Large intestine (tissue), 12 donors: ENCODE measurements at places on chromosomes 7 and 10. TPM values are rescaled to one million over a fixed set of nuclear protein-coding genes. Genes with fewer than 3 reads are reported as not detected.

- no peak for DNase-seq
These were observed 5.6 kb upstream of the GIMAP8 start for GRCh38 chr7:150444674-150445365.

Gene MACC1
- polyA plus RNA-seq: 50.2 TPM

Gene IFIT1
- polyA plus RNA-seq: 7.9 TPM

- peak; percentile 46 for DNase-seq
These were observed 42.3 kb downstream of the MINPP1 start for GRCh38 chr10:87546971-87547413.

Gene CROT
- 64.1 TPM for polyA plus RNA-seq

DNA sequence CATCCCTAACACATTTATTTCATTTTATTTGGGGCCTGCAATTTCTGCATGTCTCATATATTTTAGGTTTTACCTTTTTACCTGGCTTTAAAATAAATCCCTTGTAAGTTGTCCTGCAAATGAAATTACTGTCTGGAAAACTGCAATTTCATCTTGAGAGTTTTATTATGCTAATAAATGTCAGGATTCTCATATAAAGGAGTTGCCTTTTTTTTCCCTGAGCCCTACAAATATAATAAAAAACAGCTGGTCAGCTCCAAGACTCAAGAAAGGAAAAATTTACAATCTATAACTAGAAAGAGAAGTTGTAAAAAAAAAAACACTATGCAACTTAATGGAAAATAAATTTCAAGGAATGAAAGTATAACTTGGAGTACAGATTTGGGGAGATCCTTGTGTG is 108.7 kb downstream of the SH2D4B start:
- DNase-seq: no peak

DNA sequence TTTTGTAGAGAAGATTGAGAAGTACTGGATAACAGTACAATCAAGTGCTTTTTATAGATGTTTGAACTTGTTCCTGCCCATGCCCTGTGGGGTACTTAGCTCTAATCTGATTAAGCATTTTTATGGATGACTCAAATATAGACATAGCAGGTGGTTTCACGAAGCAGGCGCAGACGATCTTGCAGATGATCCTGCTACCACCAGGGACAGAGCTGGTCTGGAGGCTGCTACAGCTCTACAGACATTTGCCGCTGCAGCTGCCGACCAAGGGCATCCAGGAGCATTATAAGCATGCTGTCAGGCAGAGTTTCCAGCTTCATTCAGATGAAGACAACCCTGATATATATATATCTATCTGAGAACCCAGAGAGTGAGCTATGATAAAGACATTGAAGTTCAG is 650.4 kb downstream of the NXPH1 start:
- DNase-seq: no peak

DNA sequence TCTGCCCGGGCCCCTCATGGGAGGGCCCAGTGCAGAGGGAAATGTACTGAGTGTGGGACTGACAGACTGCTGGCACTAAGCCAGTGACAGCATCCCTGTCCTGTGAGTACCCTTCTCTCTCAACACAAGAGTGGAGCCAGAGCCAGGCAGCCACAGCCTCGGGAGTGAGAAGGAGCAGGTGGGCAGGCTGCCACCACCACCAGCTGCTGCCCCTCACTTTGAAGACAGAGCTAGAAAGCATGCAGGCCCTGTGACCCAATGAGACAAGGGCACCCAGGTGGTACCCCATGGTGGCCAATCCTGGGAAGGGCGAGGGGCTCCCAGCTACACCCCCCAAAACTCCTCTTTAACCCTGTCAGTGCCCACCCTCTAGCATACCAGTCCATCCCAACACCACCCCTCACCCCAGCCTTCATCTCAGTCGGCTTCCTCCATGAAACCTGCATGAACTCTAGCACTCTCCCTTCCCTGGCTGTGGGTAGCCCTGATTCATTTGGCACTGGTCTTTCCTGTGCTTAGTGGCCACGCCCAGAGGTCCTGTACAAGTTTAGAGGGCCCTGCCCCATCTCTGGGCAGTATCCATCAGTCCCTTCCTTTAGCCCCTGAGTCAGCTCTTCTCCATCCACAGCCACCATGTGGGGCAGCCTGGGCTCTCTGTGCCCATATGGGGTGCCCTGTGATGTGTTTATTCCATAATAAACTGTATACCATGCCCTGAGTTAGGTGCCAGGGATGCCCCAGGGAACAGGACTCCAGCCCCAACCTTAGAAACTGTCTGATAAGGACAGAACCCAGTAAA is 207.0 kb upstream of the ZMIZ1 start:
- DNase-seq: no peak

Gene GNGT1
- polyA plus RNA-seq: not detected

DNA sequence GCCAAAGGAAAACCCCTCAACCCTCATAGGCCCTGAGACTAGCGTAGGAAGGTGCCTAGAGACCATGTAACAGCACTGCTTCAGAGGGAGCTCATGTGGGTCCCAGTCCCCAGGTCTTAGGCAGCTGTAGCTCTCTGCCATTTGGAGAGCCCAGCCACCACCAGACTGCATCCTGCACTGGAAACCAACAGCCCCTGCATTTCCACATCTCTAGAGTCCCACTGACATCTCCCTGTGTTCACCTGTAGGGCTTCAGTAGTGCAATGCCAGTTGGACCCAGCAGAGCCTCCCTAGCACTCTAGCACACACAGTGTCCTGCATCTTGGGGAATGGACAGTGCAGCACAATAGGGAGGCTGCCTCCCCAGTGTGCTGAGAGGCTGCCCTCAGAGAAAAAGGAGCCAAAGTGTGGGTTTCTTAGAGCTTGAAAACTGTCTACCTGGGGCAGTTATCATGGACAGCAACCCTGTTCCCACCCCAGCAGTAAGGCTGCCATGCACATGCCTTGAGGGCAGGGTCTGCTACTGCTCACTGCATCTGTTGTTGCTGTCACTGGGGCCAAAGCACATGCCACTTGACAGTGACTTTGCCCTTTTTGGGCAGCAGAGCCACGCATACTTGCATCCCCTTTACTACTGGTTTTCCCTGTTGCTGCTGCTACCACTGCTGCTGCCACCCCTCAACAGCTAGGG is 46.7 kb upstream of the ANTXRL start:
- no peak for DNase-seq

GRCh38 chr7:31372231-31372959 is 31.9 kb upstream of the NEUROD6 start:
- no peak for DNase-seq
